ENCODE measurements at places on chromosomes 13 and 19.

DNA sequence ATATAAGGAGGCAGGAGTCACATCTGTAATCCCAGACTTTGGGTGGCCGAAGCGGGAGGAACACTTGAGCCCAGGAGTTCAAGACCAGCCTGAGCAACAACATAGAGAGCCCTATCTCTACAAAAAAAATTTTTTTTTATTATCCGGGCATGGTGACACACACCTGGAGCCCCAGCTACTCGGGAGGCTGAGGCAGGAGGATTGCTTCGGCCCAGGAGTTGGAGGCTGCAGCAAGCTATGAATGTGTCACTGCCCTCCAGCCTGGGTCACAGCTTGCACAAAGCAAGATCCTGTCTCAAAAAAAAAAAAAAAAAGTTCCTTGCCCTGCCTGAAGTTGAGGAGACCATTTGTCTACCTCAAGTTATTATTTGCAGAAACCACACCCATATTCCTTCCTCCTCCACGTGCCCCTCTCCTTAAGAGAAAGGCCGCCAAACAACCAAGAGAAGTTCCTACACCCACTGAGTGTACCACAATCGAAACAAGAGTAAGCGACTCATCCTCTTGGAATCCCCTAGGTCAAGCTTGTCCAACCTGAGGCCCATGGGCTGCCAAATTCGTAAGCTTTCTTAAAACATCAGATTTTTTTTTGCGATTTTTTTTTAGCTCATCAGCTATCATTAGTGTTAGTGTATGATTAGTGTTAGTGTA is 2.2 kb downstream of the ABCC4 start:
- DNase-seq, result peak; percentile 82

DNA sequence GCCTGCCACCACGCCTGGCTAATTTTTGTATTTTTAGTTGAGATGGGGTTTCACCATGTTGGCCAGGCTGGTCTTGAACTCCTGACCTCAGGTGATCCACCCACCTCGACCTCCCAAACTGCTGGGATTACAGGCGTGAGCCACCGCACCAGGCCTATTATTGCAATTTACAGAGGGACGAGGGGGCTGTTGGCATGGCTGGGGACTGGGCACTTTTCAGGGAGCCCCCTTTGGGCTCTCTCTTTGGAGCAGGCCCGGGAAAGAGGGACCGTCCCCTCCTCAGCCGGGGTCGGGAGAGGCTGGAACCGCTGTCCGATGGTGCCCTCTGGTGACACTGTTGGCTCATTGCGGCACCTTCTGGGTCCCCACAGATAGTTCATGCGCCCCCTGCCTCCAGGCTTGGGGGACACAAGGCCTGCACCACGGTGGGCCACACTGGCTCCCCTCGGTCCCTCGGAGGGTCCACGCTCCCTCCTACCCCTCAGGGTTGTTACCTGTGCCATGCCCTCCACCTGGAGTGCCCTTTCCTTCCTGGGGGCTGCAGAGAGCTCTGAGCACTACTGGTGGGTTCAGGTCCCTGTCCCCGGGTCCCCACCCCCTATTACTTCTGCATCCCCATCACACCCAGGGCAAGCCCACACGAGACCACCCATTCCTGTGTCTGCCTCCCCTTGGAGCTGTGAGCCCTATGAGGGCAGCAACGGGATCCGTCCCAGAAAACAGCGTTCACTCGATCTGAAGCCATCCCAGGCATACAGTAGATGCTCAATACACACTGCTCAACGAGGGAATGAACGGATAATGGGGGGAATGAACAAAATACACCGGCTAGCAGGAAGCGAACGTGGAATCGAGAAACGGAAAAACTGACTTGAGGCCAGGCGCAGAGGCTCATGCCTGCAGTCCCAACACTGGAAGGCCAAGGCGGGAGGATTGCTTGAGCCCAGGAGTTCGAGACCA is 12.5 kb downstream of the FEM1A start:
- peak; percentile 29 for DNase-seq

DNA sequence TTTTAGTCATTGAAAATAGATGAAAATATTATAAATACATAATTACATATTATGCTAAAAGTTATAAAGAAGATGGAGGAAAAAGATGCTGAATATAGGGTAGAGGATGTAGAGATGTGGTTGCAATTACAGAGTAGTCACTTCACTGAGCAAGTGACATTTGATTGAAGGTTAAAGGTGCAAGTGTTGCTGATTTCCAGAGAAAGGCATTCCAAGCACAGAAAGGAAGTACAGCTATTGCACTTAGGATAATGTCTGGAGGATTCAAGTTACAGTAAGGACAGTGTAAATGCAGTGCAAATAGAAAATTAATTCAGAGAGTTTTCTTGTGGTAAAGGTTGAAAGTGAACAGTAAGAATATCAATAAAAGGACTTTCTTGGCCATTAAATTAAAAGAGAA is 1721.8 kb downstream of the PCDH9 start:
- DNase-seq, result no peak

- DNase-seq, result no peak
Observed at GRCh38 chr19:42249149-42249750, 5.7 kb downstream of the ERF start.

DNA sequence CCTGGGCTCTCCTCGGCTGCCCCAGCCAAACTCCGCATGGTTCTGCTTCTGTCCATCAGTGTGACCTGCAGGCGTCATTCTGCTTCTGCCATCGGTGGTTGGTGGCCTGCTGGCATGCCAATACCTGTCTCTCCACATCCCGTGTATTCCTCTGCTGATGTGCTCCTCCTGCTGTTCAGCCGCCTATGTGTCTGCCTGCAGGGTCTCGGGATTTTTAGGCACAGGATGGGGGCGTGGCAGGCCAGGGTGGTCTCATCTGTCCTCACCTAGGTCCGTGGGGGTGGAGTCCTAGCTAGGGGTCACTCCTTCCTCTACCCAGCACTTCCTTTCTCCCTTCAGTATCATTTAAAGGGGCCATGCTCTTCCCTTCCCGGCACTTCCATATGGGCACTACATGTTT is 33.0 kb upstream of the SGCG start:
- no peak for DNase-seq

DNA sequence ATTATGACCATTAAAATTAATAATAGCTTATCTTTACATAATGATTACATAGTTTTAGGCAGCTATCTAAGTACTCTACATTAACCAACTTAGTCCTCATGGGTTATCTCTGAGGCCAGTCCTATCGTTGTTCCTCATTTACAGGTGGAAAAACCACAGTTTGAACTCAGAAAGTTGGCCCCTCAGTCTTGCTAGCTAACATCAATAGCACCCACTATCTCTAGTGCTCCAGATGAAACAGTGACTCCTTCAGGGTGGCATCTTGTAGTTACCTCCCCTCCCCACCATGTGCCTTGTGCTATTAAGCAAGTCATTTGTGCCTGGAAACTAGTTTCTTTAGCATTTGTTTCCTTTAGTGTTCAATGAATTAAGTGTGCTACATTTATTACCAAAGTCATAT is 1086.7 kb downstream of the EFNB2 start:
- DNase-seq, result no peak

- no peak for DNase-seq
Observed at GRCh38 chr19:27672309-27673047, 1540.5 kb downstream of the UQCRFS1 start.

- DNase-seq, result peak; percentile 55
Observed at GRCh38 chr19:45075301-45076028, 813 bp downstream of the ZNF296 start.

DNA sequence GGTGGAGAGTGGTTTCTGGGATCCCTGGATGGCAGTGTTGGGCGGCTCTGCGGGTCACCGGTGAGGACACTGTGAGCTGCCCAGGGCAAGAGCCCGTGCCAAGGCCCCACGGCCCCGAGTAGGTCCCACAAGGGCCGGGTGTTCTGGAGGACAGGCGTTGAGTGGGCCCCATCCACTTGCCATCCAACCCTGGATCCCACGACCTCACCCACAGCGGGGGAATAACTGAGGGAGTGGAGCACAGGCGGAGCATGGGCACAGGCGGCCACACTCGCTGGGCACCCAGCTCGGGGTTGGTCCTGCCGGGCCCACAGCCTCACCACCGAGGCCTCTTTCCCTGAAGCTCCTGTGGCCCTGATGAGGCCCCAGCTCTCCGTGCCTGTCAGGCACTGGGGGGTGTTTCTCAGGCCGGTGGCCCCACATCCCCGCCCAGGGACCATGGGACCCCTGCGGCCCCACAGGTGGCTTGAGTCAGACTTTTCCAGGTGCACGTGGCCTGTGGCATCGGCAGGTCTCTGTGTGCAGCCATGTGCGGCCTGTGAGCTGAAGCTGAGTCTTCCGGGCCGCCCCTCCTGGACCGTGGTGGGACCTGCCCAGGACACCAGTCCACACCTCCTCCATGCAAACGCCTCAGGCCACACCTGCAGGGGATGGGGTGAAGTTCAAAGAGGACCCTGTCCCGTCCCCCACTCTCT is 16.6 kb downstream of the TMEM255B start:
- no peak for DNase-seq

DNA sequence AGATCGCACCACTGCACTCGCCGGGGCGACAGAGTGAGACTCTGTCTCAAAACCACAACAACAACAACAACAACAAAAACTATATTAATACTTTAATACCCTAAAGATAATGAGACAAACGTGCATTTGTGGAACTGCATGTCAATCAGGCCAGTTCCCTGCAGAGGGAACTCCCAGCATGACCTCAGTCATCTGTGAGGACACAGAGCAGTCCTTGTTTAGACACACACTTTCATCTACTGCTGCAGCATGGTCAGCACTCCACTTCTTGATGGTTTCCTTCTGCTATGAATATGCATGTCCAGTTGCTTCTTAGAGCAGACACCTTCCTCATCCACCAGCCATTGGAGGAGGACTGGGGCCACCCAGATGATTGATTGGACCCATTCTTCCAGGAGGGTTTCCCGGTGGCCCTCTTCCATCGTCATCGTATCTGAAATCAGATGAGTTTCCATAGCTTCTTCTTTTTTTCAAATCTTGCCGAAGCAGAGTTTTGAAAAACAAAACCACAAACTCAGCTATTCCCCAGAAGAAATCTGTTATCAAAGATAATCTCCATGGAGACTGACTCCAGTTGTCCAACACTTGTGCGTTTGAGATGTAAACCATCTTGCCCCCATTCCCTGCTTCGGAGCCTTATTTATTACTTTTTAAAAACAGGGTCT is 26.5 kb downstream of the ZNF607 start:
- DNase-seq, result no peak

DNA sequence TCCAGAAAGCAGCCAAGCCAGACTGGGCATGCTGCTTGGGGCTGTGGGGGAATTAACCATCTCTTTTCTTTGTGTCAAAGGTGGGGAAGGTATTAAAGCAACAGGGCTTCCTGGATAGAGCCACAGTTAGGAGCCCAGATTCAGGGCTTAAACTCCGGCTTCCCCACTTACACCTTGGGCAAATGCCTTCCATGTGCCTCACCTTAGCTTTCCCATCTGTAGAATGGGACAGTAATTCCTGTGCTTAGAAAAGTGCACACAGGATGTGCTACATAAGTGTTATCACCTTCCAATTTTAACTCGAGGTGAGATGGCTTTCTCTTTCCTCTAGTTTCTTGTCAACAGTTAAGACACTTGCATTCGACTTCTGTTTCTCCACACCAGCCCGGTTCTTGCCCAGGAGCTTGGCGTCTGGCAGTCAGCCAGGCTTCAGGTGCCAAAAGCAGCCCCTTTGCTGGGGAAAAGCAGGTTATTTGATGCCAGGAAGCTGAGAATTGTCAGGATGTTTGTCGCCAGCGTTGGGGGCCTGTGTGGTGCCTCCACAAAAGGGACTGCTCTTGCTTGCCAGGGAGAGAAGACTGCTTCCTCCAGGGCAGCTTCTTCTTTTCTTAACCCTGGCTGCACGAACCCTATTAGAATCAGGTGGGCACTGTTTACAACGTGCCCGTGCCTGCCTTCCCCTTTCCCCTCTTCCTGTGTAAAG is 79.2 kb downstream of the SIPA1L3 start:
- no peak for DNase-seq

GRCh38 chr19:46821512-46822409 is 28.9 kb downstream of the AP2S1 start:
- no peak for DNase-seq

DNA sequence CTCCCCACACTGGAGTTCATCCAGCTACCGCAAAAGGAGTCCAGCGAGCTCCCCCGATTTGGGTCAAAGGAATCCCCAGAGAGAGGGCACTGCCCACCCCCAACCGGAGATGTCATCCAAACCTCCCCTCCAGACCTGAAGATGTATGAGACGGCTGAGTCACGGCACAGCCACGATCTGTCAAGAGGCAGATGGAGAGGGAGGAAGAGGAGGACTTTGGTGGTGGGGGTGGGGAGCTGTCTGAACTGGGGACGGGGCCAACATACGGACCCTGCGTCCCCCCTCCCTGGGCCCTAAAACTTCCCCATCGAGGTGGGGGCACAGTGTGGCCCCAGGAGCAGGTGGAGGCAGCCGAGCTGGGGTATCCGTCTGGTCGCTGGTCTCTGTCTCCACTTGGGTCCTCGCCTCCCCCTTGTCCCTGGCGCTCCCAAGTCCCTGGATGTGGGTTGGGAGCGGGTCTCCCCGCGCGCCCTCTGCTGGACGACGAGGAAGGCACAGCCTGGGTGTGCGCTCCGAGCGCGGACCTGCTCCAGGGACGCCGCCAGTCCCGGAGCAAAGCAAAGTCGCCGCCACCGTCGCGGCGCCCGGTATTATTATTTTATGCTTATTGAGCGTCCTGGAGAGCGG is 3.8 kb downstream of the PDE4A start:
- DNase-seq, result peak; percentile 63

GRCh38 chr13:96193728-96194310 is 103.9 kb downstream of the HS6ST3 start:
- no peak for DNase-seq

- DNase-seq, result no peak
Observed at GRCh38 chr19:7678971-7679751, 1.5 kb upstream of the TRAPPC5 start.
